ENCODE measurements at places on chromosomes 16 and 17.
A peak's percentile ranks its signal among the peaks of the same experiment; 100 is the strongest.

DNA sequence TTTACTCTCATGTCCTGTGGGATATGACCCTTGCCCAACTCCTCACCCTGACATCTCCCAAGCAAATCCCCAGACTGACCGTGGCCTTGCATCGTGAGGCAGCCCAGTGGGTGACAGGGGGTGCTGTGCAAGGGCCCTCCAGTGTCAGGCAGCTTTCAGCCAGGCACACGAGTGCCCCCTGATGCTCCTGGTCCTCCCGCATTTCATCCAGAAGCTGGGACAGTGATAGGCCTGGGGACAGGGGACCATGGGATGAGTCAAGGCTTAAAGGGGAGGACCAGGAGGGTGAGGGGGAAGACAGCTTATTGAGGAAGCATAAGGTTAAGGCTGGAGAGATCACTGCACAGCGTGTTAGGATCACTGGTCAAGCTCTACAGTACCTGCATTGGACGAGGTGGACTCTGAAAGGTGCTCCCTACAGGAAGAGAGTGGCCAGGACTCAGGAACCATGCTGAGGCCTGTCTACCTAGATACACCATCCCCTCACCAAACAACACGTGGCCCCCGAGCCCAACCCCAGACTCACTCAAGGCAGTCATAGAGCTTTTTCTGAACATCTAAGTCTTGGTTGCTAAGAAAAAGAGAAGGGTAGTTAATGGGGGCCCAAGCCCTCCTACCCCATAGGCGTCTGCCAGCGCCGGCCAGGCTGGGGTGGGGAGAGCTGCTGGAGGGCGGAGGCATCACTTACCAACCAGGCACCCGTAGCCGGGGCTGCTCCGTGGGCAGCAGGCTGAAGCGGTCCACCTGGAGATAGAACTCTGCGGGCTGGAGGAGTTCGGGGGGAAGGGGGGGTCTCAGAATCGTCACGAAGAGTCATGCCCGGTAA, 998 bp downstream of the ACD start:
- no peak for DNase-seq

DNA sequence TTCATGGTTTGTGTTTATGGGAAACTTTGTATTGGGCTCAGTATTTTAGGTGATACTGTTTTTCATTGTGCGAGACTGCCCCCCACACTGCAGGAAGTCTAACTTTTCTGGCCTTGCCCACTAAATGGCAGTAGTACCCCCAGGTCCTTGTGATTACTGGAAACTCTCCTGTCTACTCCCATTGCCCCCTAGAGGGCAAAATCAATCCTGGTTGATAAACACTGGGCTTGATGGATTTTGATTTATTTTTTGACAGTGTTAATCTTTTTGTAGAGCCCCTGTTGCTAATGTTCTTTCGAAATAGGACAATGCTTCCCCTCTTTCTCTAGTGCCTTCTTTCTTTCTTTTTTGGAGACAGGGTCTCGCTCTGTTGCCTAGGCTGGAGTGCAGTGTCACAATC, 15.5 kb downstream of the METTL9 start:
- DNase-seq, result no peak

DNA sequence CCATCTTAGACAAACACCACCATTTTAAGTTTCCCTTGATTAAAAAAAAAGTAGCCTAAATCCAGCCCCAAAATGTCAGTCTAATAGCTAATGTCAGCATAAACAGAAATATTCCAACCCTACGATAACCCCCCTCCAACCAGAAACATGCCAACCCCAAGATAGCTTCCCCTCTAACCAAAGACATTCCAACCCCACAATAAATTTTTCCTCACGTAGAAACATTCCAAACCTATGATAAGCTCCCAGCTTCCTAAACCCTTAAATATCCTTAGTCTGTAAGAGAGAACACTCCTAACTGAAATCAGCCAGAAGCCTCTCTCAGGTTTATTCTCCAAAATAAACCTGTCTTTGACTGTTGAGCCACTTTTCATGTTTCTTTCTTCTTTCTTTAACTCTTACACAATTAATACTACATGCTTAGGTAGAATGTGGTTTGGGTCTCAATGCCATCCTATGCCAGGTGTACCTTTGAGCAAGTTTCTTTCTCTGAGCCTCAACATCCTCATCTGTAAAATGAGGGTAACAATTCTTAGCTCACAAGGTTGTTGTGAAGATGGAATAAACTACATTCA, 10.5 kb upstream of the KRT38 start:
- DNase-seq, result no peak

- DNase-seq, result no peak
Observed at GRCh38 chr16:87735270-87736007, 30.3 kb downstream of the KLHDC4 start.

DNA sequence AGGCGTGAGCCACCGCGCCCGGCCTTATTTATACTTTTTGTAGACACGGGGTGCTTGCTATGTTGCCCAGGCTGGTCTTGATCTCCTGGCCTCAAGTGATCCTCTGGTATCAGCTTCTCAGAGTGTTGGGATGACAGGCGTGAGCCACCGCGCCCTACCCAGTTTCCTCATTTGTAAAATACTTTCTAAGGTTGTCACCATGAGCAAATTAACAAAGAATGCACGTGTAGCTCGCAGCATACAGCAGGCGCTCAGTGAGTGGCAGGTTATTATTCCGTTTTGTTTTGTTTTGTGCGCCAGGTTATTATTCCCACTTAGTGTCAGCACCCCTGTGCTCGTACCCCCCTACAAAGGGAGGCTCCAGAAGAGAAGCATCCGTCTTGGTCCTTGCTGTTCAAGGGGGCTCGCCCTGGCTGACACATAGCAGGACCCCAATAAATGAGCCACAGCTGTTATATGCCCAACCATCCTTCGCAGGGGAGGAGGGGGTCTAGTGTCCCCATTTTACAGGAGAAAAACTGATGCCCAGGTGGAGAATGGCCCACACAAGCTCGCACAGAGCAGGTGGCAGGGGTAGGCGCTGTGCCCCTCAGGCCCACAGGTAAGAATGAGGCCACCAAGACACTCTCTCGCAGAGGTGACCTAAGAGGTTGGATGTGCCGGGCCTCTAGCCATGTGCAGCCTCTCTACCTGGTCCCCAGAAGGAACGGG, 686 bp upstream of the MIEF2 start:
- no peak for DNase-seq

DNA sequence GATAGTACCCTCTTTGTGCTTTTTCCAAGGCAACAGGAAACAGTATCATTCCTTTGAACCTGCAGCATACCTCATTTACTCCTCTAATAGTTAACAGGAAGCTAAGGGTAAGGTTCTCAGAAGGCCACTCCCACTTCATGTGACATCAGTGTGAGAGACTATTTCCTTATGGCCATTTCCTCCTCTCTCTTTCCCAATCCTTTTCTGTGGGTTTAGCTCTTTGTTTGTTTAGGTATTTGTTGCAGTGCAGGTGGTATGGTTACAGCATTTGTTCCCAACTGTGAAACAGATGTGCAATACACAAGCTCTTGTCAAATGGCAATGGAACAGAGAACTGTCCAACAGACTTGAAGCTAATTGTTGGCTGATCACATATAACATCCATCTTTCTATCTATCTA, 14.7 kb downstream of the TMC5 start:
- no peak for DNase-seq

GRCh38 chr17:54968988-54969332, 395 bp downstream of the STXBP4 start:
- DNase-seq, result no peak

GRCh38 chr17:47774987-47775580, 42.0 kb downstream of the TBX21 start:
- DNase-seq, result no peak

- DNase-seq, result no peak
Observed at GRCh38 chr17:64635647-64636305, 26.3 kb downstream of the SMURF2 start.

- DNase-seq, result peak; percentile 94
Observed at GRCh38 chr17:3659541-3660111, 8.8 kb downstream of the TAX1BP3 start.

GRCh38 chr16:65069766-65070165, 52.1 kb downstream of the CDH11 start:
- DNase-seq, result no peak

- DNase-seq, result no peak
Observed at GRCh38 chr17:45357364-45357997, 40.7 kb upstream of the MAP3K14 start.

- DNase-seq, result no peak
Observed at GRCh38 chr17:79831265-79832217, 7.7 kb downstream of the CBX4 start.

DNA sequence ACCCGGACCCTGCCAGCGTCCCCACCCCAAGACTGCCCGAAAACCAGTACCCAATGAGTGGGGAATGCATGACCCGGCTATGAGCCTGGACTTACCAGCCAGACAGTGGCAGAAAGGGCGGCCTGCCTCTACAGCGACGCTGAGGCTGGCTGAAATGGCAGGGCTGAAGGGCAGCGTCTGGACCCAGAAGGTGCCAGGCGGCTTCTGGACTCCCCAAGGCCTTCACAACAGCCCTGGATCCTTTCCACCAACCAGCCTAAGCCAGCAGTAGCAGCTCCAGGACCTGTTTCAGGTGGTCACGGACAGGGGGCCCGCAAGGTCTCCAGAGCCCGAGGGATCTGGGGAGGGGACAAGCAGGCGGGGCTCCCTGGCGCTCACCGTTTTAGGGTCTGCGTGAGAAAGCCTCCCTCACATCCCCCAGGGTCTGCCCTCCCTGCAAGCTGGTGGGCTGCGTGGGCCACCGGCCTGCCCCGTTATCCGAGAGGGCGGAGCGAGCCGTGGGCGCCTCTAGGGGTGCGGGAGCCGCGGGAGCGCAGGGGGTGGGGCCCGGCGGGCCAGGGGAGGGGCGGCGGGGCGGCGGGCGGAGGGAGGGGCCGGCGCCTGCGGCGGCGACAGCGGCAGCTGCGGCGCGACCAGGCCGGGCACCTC, at the start of gene RIPOR1:
TSS of gene RIPOR1 (plus strand) at position 608 of the 648 bp plus-strand sequence. CDS start 9,618 bp downstream, outside the sequence.
- DNase-seq, result no peak

- no peak for DNase-seq
Observed at GRCh38 chr17:39568702-39569101, 39.0 kb downstream of the NEUROD2 start.

DNA sequence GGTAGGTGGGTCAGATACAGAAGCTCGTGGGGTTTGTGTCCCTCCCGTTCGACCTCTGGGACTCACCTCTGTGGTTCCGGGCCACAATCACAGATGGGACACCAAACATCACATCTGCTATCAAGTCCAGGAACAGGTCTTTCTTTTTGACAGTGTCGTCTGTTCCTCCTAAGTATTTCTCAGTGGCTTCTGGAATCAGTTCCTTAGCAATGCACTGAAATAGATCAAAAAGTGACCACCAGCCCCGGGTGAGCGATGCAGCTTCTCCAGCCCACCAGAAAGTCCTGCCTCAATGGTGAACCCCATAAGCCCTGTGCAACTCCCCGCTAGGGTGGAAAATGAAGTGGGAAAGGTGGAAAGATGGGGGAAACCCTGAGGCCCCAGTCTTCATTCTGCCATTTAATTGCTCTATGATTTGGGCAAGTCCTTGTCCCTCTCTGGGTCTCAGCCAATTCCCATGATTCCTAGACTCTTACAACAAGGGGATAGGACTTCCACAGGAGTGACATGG, 22.4 kb downstream of the CES1 start:
- DNase-seq, result no peak

GRCh38 chr17:9258115-9259015, 237.1 kb downstream of the NTN1 start:
- DNase-seq, result no peak

GRCh38 chr17:62765351-62765750, 42.8 kb downstream of the MARCHF10 start:
- no peak for DNase-seq

DNA sequence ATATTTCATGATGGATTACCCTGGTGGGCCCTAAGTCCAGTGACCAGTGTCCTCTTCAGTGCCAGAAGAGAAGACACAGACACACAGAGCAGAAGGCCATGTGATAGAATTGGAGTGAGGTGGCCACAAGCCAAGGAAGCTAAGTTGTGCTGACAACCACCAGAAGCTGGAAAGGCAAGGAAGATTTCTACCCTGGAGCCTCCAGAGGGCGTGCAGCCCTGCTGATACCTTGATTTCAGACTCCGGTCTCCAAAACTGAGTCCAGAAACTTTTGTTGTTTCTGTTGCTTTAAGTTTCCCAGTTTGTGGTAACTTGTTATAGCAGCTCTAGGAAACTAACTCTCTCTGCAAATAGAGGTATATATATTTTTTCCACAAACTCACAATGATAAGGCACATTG, 396.6 kb upstream of the ASIC2 start:
- no peak for DNase-seq

DNA sequence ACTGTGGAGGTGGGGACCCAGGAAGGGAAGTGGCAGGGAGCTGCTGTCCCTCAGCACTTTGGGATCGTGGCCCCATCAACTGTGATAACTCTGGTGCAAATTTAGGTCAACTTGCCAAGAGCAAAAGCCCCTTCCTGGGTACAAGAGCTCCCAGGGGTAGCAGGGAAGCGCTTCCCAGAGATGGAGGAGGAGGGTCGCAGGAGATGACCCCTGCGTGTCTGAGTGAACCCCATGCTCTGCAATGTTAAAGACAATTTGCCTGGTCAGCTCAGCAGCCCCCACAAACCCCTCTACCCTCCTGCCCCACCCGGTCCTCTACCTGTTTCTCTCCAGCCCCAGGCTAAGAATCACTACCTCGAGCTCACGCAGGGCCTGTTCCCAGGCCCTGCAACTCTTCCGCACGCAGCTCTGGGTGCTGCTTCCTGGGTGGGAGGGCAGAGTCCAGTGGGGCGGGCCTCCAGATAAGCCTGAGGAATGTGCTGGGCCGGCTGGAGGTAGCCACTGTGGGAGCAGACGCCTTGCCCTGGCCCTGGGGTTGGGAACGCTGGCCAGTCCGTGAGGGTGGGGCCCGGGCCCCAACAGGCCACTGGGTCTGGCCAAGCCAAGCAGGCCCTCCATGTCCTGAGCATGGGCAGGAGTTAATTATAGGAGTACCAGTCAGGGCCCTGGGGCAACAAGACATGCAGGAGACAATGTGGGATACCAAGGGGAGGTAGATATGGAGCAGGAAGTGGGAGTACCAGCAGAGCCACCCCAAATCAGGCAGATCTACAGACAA, 6.1 kb downstream of the DOK4 start:
- DNase-seq, result no peak

DNA sequence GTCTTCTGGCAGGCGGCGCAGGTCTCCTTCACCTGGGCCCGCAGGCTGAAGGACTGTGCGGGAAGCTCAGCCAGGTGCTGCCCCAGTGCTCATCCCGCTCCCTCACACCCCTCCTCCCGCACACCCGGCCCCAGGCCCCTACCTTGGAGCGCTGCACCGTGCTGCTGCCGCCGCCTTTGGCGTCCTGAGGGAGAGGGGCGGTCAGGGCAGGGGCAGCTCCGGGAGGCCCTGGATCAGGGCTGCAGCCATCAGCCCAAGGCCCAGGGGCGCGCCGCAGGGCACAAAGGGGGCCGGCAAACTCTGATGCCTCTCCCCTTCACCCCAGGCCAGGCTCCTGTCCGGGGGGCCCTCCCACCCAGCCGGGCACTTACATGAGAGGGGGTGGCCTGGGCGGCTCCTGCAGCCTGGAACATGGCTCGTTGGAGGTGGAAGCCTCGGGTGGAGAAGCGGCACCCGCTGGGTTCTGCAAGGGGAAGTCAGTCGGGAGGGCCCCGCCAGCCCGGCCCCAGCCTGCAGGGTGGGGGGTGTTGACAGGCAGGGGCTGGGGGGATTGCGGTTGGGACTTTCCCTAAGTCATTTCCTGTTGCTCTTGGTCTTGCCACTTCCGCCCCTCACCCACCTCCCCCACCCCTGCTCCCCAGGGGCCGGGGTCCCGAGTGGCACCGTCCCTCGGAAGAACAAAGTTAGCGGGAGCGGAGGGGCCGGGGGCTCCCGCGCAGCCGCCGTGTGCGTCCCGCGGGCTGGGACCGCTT, 863 bp downstream of the LIMD2 start:
- no peak for DNase-seq
